SW 1271 (cell line): ENCODE measurements at places on chromosomes 7 and 10.

- DNase-seq: peak; percentile 68
Observed at GRCh38 chr7:120987683-120988590, 574 bp upstream of the CPED1 start.

DNA sequence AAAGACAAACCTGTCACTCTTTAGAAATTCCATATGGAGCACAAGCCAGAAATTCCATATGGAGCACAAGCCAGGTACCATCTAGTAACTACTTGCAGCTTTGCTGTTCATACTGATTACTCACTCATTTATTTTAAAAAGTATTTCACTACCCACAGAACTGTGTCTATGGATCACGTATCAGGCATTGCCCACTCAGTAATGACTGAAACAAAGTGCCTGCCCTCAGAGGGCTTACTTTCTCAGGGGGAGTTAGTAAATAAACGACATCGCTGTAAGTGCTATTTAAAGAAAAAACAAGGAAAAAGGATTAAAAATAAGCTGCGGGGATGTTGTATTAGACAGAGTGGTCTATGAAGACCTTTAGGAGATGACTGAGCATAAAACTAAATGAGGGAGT lies 170.9 kb downstream of the GALNT11 start:
- DNase-seq: no peak

DNA sequence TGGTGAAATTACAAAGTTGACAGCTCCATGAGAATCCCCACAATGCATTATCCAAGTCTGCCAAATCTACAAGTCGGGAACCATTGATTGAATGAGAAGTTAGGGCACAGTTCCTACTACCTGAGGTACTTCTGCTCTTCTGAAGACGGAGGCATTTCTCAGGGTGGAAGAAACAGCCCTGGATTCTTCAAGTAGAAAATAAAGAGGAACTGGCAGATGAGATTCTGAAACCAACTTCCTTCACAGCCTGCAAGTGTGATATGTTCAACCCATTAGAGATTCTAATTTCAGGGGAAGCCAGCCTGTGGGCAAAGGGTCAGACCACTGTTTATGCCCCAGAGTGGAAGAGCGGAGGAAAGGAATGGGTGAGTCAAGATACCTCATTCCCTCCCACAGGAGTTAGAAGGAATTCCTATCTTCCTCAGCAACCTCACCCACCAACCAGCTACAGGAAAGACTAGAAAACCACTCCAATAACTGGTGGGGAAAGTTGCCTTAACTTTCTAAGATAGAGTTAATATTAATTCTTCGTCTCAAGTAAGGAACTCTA lies 50.5 kb upstream of the BMPER start:
- no peak for DNase-seq

- DNase-seq: no peak
Observed at GRCh38 chr7:144866189-144866588, 30.3 kb upstream of the TPK1 start.

DNA sequence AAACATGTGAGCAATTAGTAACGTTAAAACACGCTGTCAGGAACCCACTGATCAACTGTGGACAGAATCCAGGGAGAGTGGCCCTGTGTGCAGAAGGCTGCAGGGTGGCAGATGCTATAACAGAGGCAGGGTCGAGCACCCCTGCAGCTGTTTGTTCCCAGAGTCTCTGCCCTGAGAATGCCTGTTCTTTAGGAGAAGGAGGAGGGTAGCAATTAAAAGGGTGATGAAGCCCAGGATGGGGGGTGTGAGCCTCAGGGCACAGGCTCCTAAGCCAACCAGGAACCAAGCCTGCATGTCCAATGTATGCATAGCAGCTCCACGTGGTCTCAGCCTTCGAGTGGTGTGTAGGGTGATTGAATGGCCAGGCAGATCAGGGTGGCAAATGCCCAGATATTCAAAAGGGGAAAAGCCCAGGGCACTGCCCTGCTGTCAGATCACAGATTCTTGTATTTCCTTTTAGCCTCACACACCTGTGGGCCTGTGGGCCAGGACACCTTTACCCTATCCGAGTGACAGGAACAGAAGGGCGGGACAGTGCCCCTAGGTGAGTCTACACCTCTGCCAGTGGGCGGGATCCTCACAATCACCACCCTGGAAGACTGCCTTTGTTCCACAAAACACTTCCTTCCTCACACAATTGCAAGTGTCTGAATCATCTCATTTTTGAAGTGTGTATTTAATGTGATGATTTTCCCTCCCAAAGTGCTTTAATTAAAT lies 7.3 kb downstream of the WDFY4 start:
- no peak for DNase-seq

DNA sequence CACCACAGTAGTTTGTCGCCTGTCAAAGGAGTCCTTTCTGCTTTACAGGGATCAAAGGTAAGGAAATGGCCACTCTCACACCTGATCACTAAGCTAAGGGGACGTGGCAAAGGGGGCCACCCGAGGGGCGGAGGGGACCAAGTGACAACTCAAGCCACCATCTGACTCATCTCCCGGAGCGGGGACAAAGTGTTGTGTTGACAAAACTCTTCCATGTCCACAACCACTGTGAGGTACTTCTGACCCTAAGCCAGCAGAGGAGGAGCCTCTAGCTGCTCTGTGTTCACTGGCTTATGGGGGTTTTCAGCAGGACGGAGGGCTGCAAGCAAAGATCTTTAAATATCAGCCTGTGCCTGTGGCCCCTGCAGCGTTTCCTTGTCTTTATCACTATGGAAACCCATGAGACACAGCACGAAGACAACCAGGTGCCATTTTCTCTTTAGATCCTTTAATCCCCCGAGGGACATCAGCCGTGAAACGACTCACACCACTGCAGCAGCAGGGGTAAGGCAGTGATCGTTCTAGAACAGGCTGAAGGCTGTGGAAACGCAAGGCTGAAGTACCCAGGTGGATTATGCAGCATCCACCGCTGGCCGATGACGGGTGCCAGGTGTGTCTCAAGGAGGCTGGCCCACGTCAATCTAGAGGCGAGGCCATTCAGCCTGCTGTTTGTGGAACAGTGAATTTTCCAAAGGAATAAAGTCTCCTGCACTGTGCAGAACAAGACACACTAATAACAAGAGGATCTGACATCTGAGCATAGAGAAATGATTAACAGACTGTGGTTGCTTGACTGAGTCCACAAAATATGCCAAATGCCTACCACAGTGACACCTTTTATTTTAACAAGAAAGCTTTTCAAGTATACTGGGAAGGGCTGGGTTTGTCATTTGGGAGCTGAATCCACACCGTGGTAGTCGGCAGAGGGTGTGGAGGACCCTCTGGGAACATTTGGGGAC lies 26.6 kb upstream of the DDC start:
- DNase-seq: no peak

DNA sequence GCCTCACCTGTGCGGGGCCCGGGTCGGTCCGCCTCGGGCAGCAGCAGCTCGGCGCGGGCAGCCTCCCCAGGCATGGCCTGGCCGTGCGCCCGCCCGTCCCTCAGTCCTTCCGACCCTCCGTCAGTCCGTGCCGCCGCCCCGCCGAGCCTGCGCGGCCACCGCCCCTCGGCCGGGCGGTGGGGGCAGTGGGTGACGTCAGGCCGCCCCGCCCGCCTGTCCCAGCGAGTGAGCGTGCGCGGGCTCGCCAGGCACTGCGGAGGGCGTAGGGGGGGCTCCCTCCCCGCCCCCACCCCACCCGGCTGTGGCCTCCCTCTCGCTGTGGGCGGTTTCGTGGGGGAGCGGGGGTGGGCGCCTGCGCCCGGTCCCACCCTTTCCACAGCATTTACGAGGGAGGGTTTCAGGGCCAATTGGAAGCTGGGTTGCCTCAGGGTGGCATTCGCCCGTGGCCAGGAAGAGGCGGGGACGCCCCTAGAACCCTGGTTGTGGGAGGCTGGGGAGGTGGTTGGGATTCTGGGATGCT lies at the start of gene NACAD:
NACAD (minus strand) TSS at position 149 of the 520 bp plus-strand sequence; CDS start at position 74, 75 bp downstream.
- DNase-seq: no peak

GRCh38 chr7:143415742-143416397 lies 7.2 kb upstream of the EPHA1 start:
- no peak for DNase-seq

DNA sequence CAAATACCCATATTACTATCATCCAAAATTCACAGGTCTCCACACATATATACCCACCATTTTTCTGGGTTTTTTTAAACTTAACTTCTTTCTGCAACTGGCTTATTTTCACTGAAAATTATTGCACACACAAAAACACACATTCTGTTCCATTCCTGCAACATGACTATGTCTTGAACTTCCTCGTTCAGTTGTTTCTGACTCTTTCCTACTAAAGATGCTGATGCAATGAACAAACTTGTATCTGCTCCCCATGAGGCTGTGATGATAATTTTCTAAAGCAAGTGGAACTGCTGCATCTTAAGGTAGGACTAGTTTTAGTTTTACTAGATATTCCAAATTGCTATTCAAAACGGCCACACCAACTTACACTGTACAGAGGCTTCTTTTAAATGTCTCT lies 77.7 kb downstream of the OSBPL3 start:
- DNase-seq: no peak

DNA sequence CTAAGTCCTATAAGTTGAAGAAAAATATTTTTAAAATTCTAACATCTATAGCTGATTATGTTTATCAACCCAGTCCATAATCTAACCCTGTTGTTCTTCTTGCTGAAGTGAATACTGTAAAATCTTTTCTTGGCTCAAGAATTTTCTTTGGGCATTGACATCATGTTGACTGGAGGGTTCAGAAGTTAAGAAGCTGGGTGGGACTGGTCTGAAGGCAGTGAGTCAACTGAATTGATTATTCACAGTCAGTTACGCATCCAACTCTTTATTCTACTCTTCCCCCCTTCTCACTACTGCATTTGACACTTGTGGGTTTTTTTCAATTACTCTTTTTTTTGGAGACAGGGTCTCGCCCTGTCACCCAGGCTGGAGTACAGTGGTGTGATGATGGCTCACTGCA lies 31.0 kb downstream of the DENND2A start:
- DNase-seq: no peak

DNA sequence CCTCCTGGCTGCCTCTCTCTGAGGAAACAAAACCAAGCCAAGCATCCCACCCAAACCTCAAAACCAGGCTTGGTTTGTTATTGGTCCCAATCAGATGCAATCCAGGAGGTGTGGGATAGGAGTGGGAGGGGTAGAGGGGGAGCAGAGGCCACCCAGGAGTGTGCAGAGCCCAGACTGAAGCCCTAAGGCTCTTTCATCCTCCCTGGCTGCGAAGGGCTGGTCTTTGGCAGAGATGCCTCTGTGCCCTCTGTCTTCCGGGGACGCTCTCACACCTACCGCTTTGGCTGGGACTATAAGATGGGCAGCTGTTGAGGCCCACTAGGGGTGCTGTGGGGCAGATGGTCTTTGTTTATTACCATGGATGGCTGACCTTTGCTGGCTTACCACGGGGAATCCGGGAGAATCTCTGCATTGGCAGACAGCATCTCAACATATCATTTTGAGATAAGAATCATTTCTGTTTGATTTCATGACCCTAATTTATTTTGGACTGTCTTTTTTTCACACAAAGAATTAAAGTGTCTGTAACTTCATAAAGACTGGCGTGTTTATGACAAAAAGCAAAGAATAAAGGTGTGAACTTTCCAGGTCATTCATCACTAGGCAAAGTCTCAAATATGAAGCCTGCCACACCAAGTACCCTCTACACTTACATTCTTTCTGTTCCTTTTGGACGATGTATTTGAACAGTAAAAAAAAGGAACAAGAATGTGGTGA lies 6.5 kb upstream of the DENND2A start:
- DNase-seq: no peak

GRCh38 chr10:51689536-51689935 lies 9.9 kb downstream of the CSTF2T start:
- no peak for DNase-seq

DNA sequence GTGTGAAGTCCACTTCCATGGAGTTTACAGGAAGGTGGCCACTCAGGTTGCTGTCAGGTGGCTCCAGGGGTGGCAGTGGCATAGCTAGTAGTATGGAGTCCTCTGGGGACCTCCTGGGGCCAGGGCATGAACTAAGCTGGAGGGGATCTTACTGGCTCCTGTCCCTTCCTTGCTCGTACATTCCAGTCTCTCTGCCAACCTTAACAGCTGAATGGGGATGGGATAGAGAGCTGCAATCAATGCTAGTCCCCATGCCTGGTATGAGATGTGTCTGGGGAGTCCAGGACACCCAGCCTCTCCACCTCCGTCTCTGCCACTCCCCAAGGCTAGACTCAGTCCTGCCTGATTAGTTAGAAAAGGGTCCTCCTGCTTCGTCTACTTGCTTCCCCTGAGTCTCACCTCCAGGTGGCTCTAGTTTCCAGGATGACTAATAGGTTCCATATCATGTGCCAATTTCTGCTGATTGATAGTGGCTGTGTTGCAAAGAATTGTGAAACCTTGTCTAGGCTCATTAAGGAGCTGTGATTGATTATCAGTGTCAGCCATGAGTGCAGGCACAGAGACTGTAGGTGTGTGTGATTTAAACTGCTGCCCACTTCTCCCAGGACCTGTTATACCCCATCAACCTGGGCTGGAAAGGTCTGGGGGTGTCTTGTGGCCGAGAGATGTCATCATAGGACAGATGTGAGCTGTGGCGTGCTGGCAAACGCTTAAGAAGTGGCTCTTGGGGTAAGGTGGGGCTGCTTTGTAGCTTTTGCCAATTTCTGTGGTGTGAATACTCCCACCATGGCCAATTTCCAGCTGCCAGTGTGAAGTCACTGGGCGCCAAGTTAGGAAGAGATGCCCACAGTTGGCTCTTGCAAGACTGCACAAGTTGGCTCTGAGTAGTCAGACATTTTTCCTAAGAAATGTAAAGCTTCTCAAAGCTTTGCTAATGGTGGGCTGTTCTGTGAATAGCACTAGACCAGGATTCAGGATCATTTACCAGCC lies 59.8 kb downstream of the COL13A1 start:
- peak; percentile 62 for DNase-seq

DNA sequence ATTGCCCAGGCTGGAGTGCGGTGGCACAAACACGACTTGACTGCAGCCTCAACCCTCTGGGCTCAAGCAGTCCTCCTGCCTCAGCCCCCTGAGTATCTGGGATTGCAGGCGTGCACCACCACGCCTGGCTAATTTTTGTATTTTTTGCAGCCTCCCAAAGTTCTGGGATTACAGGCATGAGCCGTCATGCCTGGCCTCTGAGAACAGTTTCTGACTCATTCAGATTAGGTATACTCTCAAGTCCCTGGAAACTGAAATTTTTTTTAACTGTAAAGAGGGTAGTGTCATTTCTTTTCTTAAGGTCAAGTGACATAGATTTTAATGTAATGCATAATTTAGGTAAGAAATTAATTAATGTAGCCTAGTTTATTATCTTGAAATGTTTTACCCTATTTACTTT lies 104.7 kb downstream of the SEPTIN7 start:
- DNase-seq: no peak

GRCh38 chr10:26721561-26721960 lies 24.1 kb downstream of the PDSS1 start:
- DNase-seq: no peak
